ENCODE measurements at places on chromosomes 3 and 15.

DNA sequence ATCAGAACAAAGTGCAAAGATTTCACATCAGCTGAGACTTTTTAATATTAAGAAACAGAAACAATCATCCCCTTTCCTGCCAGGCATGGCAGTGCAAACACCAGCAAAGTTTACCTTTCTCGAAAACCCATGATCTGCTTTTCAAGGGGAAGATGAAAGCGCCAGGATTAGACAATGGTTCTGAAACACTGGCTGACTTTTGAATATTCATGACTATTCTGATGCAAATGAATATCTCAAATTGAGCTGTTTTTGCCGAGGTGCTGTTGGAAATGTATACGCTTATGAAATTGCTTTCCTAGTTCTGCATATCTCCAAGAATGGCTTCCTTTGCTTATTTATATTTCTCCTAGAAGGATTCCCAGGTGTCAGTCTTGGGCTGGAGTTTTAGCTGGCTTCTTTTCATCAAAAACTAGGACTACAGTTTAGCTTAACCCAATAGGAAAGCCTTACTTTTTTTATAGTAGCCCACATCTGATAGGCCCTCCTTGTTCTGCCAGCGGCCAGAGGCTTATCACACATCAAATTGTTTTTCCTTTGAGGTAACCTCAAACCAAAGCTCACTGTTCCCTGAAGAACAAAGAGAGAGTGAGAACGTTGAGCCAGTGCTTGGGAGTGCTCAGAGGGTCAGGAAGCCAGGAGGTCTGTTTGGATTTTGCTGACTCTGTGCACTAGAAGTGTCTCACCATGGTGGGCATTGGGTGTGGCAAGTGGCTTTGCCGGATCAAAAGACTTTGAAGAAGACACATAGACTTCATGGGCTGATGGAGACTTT lies 74.0 kb upstream of the PLCL2 start:
- DNase-seq, result no peak

DNA sequence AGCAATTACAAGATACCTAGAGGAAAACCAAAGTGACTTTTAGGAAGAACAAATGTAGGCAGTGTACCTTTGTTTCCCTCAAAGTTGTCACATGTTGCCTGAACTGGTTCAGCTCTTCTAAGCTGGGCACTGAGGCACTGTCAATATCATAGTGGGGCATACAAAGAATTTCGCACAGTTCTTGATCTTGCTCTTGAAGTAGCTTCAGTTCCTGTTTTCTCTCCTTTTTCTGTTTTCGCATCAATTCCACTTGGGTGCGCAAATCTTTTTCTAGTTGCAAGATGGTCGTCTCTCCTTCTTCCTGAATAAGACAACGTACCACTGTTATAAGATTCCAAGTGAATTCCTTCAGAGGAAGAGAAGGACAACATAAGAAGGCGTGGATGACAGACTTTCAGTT lies 12.7 kb downstream of the PRC1 start:
- DNase-seq, result no peak

GRCh38 chr15:98776607-98777281 lies 128.4 kb downstream of the IGF1R start:
- no peak for DNase-seq

DNA sequence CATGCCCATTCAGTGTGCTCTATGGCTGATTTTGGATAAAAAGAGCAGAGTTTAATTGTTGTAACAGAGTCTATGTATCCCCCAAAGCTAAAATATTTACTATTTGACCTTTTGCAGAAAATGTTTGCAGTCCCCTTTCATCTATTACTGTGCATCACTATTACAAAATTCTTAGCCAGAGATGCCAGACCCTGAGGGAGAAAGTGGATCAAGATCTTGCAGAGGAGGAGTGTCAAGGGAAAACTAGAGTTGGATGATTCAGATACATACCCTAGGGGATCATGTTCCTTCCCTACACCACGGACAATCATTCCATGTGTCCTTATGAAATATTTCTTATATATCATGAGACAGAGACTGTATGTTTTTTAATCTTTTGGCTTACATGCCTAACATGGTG lies 68.6 kb upstream of the TPRG1 start:
- no peak for DNase-seq

DNA sequence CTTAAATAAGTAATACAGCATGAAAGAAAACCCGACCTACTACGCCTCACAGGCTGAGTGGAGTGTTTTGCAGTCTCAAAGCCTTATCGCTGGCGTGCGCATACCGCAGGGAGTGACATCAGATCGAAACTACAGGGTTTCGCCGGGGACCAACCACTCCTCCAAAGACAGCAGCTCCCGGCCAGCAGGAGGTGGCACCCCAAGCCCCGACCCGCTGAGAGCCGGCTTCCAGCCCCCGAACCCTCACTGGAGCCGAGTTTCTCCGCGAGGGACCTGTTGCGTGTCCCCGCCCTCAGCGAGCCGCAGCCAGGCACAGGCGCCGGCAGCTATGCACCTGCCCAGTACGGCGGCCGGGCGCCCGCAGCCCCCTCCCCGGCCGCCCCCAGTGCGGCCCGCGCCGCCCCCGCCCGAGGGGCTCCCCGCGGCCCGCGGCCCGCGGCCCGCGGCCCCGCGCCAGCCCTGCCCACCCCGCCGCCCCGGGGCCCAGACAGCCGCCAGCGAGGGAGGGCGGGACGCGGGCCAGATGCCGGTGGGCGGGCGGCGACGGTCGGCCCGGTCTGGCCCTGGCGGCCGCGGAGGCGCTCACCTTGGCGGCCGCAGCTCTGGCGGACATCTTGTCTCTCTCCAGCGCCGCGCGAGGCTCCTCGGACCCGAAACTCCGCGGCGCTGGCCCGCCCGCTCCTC lies 710 bp downstream of the TJP1 start:
- DNase-seq, result peak; percentile 65

DNA sequence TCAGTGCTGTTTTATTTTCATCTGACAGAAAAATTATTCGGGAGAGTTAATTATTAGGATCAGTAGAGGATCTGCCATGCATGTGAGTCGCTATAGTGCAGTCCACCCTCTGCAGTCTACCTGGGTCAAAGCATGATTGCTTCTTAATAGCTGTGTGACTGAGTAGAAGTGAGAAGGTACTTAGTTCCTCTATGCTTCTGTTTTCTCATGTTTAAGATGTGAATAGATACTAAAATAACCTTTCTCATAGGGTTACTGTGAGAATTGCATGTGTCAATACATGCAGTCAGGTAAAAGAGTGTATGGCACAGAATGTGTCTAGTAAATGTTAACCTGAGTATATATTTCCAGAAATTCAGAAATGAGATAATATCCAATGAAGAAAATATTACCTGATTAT lies 435.7 kb downstream of the NAALADL2 start:
- DNase-seq, result no peak

GRCh38 chr15:70479785-70480184 lies 283.6 kb downstream of the UACA start:
- DNase-seq, result no peak

DNA sequence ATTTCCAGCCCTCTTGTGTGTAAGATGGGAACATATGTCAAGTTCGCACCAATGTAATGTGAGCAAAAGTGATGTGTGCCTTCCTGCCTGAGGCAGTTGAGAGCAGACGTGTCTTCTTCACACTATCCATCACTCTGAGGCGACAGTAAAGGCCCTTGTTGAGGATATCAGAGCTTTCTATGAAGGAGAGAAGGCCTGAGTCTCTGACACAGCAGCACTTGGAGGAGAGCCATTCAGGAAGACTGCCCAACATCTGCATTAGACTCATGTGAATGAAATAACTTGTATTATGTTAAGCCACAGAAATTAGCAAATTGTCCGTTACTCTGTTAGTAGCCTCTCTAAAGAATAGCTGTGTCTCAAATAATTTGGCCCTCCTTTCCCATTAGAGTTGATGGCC lies 108.8 kb upstream of the CCDC54 start:
- DNase-seq, result no peak

DNA sequence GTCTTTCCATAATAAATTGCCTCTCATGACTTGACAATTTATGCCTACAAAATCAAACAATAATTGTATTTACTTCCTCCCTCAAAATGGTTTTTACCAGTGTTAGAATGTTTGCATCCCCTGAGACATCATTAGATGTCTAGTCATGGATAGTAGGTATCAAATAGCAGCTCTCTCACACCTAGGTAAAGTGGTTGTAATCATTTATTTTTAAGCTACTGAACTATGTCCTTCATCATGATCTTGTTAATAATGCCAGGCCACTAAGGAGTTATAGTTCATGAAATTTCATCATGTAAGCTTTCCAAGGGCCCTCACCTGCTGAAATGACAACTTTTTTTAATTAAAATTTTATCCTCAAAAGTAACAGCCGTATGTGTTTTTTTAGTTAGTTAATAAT lies 134.1 kb downstream of the ARPP21 start:
- DNase-seq, result no peak

- DNase-seq, result peak; percentile 40
Measured at GRCh38 chr15:92869263-92869940, 30.7 kb upstream of the CHD2 start.

DNA sequence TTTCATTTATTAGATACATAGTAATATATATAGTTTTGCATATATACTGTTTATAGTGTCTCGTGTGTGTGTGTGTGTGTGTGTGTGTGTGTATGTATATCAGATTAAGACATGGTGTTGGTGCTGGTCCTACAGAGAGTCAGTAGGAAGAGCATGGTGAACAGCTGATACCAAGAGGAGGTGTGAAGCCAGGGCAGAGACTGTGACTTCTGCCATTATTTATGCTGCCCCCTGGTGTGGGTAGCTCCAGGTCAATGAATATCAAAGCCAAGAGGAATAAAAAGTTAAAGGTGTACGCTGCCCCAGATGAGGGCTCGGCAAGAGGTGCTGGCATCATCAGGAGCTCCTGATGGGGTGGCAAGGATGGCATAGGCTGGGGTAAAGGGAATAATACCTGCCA lies 299.5 kb upstream of the RASGRP1 start:
- DNase-seq, result no peak

- DNase-seq, result no peak
Measured at GRCh38 chr3:76724075-76724474, 315.8 kb upstream of the ROBO2 start.

DNA sequence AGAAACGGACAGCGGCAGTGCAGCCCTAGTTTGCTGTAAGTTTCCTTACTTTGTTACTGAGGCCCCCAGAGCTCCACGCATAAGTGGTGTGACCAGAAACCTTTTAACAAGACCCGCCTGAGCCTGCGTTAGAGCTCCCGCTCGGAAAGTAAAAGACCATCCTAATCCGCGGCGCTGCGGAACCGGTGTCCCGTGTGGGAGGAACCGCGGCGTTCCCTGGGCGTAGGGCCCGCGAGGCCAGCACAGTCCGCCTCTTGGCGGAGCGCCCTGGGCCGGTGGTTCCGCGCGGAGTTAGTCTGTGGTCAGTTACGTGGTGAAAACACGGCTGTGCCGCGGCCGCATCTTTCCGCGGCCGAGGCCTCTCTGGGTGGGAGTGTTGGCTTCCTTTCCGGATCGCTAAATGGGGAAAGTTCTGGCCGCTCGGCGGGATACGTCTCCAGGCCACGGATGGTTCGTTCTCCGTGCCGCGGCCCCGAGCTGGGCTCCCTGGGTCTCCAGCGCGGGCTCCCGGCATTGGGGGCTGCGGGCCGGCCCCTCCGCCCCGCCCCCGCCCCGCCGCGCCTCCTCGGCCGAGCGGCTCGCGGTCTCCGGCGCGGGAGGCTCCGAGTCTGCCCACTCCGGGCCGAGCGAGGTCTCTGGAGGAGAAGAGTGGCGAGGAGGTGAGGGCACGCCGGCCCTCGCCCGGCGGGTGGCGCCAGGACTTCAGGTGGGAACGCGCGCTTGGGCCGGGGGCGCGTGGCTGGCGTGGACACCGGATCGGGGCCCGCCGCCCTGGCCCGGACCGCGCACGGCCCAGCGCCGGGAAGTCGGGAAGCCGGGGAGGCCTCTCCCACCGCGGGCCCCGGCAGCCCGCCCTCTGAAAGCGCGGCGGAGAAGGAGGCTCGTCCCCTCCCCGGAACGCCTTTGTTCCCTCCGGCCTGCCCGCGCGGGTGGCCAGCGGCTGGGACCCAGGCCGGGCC lies 754 bp downstream of the B3GNT5 start:
- peak; percentile 45 for DNase-seq

- no peak for DNase-seq
Measured at GRCh38 chr3:69209413-69209812, 87.0 kb upstream of the LMOD3 start.

DNA sequence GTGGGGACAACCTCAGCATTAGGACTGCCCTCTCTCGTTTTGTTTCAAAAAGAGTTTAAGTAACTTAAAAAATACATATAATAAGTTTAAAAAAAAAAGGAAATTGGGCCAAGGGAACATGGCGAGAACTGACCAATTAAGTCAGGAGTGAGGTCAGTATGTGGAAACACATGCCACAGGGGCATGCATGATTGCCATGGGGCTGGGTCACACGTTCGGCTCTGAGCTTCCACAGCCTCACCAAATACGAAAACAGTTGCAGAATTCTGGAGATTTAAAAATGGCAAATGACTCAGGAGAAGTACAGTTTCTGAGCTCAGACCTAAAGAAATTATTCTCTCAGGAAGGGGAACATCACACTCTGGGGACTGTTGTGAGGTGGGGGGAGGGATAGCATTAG lies 24.1 kb downstream of the PDE8A start:
- DNase-seq, result no peak

DNA sequence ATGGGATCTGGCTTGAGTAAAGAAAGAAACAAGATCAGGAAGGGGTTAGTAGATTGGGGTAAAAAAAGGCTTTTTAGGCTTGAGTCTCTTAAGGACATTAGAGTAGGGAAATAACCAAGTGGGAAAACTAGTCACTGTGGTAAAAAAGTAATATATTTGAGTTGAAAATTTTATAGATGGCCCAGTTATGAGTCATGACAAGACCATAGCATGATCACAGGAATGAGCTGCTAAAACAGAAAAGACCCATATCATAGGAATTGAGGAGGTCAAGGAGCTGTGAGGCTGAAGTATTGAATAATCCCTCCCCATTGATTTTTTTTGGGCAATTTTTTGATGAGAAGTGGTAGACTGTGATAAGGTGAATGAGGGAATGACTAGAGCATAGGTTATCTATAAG lies 69.2 kb upstream of the TBC1D5 start:
- DNase-seq, result no peak

GRCh38 chr3:26081806-26082205 lies 291.9 kb downstream of the OXSM start:
- DNase-seq, result no peak

DNA sequence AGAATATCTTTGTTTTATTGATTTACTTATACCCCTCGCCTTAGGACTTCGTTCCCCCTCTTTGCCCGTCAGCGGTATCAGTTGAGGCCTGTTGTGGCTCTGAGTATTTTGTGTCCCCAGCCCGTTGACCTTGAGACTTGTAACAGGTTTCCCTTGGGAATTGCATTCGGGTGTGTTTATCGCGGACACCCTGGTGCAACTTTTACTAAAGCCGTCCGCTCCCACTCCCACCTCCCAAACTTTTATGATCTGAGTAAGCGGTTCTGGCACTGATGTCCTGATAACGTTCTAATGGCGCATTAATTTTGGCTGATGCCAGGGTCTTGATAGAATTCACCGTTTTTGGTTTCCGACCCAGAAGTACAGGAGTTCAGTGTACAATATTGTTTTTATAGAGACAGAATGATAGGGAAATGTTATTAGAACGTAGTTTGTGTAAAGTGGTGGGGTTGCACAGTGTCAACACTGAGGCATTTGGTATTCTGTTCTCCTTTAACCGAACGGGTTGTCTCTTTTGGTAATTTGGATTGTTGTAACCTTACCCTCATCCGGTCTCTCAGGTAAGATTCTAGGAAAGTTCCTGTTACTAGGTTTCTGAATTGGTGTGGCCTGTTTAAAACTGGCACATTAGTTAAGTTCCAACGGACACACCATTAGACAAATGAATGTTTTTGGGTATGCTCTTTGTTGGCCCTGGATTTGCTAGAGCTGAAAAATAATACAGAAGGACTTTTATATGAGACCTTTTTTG lies 47.8 kb downstream of the OIP5 start:
- peak; percentile 25 for DNase-seq

- no peak for DNase-seq
Measured at GRCh38 chr15:38297623-38298388, 45.2 kb downstream of the SPRED1 start.

GRCh38 chr3:52771334-52771681 lies 568 bp upstream of the NEK4 start:
- DNase-seq, result no peak
